ENCODE measurements at places on chromosomes 11 and 22.

- DNase-seq = peak; percentile 65
Observed at GRCh38 chr22:41780746-41781505, 19.6 kb upstream of the CCDC134 start.

GRCh38 chr11:7486098-7486780, 933 bp downstream of the OLFML1 start:
- DNase-seq = no peak

DNA sequence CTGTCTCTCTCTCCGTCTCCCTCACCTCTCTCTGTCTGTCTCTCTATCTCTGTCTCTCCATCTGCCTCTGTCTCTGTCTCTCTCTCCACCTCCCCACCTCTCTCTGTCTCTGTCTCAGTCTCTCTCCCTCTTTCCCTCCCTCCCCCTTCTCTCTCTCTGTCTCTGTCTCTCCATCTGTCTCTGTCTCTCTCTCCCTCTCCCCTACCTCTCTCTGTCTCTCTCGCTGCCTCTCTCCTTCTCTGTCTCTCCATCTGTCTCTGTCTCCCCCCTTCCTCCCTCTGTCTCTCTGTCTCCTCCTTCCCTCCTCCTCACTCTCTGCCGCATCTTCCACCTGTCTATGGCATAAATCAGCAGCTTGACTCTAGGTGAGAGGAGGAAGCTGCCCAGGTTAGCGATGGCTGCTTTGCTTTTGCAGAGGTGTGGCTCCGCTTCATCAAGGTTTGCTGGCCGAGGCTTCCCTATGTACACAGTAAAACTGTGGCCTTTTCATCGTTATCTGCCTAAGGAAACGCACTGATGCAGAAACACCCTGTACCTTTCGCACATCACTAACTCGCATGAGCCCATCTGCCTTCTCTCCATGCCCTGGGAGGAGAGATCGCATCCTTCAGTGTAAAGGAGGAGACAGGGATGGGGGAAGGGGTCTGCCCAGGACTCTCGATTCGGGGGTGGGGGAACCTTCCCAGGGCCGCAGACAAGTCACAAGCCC, 44.5 kb downstream of the ANO1 start:
- DNase-seq = no peak

DNA sequence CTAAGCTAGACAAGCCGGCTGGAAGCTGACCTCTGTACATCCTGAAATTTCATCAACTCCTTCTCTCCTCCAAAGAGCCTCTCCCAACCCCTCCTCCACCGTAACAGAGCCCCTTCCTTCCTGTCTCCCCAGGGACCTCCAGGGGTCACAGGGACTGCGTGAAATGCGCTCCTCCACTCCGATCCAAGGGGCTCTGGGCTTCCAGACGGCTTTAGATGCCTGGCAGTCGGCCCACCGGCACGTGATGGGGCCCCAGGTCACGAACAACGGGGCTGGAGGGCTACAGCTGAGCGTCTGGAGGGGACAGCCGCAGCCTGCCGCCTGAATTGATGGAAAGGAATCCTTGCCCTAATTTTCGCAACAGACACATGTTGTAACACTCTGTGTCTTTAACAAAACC, 264.1 kb downstream of the MN1 start:
- DNase-seq = no peak

DNA sequence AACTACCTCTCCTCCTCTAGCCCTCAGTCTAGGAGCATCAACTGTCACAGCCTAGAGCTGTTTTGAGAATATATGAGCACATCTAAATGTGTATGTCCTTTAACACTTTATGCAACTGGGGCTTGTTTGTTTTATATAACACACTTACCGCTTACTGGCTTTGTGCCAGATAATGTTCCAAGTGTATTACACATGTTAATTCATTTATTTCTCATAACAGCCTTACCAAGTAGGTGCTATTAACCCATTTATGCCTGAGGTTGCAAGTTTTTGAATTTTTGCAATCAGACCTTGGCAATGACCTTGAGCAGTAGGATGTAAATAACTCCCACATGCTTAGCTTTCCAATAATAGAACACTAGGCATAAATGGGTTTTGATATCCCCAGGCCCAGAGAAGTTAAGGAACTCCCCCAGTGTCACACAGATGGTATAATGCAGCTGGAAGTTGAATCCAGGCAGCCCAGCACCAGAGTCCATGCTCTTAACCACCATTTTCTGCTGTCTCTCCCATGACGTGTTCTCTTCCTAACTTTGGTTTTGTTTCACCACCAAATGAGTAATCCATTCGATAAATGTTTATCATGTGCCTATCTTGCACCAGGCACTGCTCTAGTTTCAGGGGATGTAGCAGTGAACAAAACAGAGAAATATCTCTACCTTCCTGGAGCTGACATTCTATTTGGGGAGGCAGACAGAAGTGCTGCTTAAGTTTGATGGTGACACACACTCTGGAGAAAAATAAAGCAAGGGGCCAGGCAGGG, 23.1 kb downstream of the PRDM11 start:
- no peak for DNase-seq

- no peak for DNase-seq
Observed at GRCh38 chr11:112004389-112004788, 20.8 kb upstream of the DLAT start.

- peak; percentile 38 for DNase-seq
Observed at GRCh38 chr11:61567286-61568061, 13.4 kb downstream of the SYT7 start.

- DNase-seq = no peak
Observed at GRCh38 chr11:62064221-62064620, 59.6 kb upstream of the INCENP start.

DNA sequence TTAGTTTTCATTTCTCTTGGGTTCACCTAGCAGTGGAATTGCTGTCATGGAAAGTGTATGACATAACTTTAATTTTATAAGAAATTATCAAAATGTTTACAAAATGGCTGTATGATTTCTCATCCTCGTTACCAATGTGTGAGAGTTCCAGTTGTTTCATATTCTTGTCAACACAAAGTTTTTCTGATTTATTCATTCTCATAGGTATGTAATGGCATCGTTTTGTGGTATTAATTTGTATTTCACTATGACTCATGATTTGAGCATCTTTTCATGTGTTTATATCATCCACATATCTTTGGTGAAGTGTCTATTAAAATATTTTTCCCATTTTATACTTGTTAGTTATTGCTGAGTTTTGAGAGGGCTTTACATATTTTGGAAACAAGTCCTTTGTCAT, 5.5 kb downstream of the FAM111B start:
- no peak for DNase-seq

DNA sequence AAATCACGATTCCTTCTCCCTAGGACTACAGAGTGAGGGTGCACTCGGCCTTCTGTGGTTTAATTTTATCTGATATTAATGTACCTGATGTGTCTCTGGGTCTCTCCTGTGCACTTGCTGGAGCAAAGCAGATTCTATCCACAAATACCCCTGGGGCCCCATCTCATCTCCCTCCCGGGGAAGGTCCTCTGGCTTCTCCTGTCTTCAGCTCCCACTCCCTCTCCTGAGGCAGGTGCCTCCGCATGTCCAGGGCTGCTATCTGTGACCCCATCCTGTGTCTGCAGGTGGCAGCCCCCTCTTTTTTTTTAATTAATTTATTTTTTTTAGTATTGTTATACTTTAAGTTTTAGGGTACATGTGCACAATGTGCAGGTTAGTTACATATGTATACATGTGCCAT, 558.7 kb downstream of the BRD1 start:
- DNase-seq = no peak

DNA sequence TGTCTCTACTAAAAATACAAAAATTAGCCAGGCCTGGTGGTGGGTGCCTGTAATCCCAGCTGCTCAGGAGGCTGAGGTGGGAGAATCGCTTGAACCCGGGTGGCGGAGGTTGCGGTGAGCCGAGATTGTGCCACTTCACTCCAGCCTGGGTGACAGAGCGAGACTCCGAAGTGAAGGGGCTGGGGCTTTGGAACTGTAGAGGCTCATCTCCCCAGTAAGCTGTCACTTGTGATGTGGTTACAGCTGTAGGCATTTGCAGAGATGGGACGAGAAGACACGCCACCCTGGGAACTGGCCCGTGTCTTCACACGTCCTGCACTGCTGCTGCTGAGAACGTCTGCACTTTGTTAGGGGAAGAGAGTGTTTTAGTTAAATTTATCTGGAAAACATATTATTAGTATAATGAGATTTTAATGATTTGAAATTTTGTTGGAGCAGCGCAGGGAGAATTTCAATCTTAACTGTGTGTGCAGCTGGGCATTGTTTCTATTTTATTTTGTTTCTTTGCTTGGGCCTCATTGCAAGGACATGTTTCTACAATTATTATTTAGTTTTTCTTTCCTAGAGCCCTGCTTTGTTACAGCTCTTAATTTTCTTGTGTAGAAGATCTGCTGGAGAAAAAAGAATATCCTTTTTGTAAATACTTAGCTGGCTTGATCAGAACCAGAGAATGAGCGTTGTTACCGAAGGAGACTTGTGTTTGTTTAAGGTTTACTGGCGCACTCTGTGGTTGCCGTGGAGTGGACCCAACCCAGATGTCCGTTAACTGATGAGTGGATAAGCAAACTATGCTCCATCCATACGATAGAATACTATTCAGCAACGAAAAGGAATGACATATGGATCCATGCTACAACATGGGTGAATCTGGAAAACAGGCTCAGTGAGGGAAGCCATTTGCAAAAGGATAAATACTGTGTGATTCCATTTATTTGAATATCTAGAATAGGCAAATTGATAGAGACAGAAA, 18.4 kb downstream of the PARVB start:
- no peak for DNase-seq

DNA sequence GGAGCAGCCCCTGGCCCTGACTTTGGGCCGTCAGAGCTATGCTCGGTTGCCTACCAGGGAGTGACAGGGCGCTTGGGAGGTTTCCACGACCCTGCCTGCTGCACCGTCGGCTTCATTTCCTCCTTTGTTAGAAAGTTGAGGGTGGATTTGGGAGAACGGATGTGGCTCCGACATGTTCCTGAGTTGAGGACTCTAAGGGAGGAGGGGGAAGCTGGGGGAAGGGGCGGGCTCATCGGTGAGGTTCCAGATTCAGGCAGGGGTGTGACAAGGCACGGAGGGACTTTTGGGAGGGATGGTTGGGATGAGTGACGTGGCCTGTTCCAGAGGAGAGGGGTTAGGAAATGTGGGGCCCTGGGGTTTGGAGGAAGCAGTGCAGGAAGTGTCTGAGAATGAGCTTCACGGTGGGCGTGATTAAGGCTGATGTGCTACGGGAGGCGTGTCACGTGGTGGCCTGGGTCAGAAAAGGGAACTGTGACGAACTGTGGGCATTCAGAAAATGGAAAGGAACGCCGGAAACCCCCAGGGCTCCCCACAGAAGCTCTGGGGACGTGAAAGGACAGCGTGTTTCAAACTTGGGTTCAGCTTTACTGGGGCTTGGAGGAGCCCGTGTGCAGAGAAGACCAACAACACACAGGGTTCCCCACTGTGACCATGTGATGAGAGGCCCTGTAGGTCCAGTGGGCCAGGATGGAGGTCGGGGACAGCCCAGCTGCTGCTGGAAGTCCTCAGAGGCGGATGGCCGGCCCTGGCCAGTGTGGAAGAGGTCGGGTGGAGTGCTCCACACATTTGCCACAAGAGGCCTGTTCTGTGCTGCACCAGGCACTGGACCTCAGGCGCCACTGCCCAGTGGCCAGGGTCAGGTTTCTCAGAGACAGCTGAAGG, 2.8 kb downstream of the PARVB start:
- peak; percentile 84 for DNase-seq

DNA sequence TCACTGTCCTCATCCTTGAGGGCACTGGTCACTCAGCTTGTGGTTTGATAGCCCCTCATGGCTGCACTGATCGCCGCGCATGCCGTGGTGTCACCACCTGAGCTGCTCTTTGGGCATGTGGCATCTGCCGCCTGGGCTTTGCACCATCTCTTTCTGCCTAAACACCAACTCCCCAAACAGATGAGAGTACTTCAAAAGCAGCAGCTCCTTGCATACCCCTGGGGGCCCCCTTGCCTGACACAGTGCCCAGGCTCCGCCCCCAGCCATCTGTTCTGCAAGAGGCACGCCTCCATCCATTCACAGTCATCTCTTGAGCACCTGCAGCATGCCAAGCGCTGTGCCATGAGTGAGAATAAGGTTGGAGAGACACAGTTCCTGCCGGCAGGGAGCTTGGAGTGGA, 104.5 kb upstream of the B3GAT1 start:
- no peak for DNase-seq

GRCh38 chr11:114141863-114142580, 82.5 kb downstream of the ZBTB16 start:
- DNase-seq = no peak

- DNase-seq = no peak
Observed at GRCh38 chr11:44863231-44863630, 87.5 kb downstream of the TP53I11 start.

DNA sequence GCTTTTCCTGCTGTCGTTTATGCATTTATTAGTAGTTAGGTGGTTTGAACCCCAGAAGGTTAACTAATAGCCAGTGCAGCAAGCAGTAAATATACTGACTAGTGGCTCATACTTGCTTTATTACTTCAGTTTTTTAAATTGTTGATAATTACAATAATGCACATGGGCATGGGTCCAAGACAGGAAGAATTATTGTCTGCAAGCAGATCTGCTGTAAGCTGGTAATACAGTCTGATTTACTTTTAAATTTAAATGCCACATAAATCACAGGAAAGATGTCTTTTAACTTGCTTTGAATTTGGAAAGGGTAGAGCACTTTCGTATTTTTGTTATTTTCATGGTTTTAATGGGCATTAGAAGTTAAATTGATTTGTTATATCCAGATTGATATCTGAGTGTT, 27.1 kb downstream of the APLP2 start:
- no peak for DNase-seq

GRCh38 chr11:62394825-62395538, 23.9 kb upstream of the SCGB1A1 start:
- peak; percentile 55 for DNase-seq

DNA sequence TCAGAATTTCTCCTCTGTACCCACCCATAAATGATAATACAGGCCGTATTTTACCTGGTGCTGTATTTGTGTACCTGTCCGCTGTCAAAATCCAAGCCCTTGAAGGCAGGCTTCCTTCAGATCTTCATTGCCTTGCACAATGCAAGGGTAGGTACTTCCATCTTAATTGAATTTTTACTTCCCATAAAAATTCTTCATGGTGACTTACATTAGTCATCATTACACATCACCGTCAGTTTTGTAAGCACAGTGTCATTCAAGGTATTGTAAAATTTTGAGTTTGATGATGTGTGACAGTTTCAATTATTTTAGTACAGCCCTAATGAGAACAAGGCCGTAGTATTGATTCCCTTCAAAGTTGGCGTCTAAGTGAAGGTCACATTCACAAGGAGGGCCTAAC, 770 bp upstream of the TSG101 start:
- no peak for DNase-seq

- DNase-seq = no peak
Observed at GRCh38 chr22:46070215-46070802, 80.0 kb upstream of the PPARA start.

DNA sequence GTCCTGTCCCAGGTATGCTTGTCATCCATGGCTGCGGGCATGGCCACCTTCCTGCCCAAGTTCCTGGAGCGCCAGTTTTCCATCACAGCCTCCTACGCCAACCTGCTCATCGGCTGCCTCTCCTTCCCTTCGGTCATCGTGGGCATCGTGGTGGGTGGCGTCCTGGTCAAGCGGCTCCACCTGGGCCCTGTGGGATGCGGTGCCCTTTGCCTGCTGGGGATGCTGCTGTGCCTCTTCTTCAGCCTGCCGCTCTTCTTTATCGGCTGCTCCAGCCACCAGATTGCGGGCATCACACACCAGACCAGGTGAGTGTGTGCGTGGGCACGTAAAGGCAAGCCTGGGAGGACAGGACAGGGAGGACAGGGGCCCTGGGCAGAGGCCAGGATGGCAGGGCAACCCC, 42.4 kb downstream of the SLCO2B1 start:
- DNase-seq = no peak
